Activated CD8-positive, alpha-beta T cell treated with anti-CD3 and anti-CD28 coated beads for 36 hours (primary cell): ENCODE measurements at places on chromosomes 2 and 18. TPM values are rescaled to one million over a fixed set of nuclear protein-coding genes. Genes with fewer than 3 reads are reported as not detected.

DNA sequence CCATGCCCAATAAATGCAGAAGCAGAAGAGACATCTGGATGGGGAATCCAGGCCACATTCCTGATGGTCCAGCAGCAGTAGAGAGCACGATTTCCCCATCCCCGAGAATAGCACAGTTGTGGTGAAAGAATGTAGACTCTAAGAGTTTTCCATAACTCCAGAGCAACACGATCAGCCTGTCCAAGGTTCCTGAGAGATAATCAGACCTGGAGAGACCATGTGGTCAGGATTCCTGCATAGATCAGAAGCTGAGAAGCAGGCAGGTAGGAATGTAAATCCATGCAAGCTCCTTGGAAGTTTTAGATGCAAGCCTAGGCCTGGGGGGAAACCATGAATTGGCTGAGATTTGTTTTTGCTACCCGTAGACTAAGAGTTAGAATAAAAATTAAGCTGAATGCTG lies 34.2 kb upstream of the PTPRM start:
- DNase-seq, result no peak

GRCh38 chr2:142290931-142291330 lies 160.1 kb upstream of the LRP1B start:
- no peak for DNase-seq

DNA sequence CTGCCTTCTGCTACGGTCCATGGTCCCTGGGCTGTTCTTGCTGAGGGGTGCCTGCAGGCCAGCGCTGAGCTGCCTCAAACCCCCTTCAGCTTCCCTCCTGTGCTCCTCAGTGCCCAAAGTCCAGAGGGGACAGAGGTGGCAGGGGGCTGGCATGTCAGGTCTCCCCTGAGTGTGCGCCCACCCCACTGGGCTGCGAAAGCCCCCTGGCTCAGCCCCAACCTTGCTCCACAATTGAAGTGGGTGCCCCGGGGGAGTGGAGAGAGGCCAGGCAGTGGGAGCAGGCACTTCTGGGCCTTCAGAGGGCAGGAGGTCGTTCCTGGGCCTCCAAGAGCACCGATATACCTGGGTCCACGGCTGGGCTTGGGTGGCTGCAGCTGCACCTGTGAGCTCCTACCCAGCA lies 548.7 kb upstream of the FAM98A start:
- no peak for DNase-seq

The IGFBP5 gene
- not detected for total RNA-seq

- DNase-seq, result no peak
Observed at GRCh38 chr2:120291401-120292311, 39.0 kb downstream of the RALB start.

GRCh38 chr2:69251943-69252342 lies 135.1 kb downstream of the GFPT1 start:
- no peak for DNase-seq
